ENCODE measurements at places on chromosomes 11 and 22. TPM values are rescaled to one million over a fixed set of nuclear protein-coding genes. Genes with fewer than 3 reads are reported as not detected.

Gene C22orf23
- 0.10 TPM for total RNA-seq

Gene OR52H1
- 0.65 TPM for total RNA-seq

Gene PKNOX2
- total RNA-seq: 0.10 TPM

Gene TEX54
- total RNA-seq: 0.98 TPM

Gene SERPING1
- total RNA-seq: not detected

Gene STT3A
- total RNA-seq: 279 TPM

Gene ACTN3
- 0.19 TPM for total RNA-seq

Gene EHF
- total RNA-seq: not detected

Gene RTN4R
- 0.65 TPM for total RNA-seq

Gene FGF4
- total RNA-seq: not detected

Gene PNPLA5
- not detected for total RNA-seq

Gene CCDC116
- 0.38 TPM for total RNA-seq

Gene DEUP1
- not detected for total RNA-seq

Gene GVQW3
- 1.9 TPM for total RNA-seq

Gene TESMIN
- 7.5 TPM for total RNA-seq

Gene RBMXL2
- not detected for total RNA-seq

Gene MB
- total RNA-seq: not detected

Gene MMP27
- total RNA-seq: not detected

Gene RPS6KA4
- 44.4 TPM for total RNA-seq

Gene TRIM51
- not detected for total RNA-seq

Gene GAL
- total RNA-seq: 2.9 TPM

Gene OR51G2
- total RNA-seq: not detected

Gene MS4A4A
- not detected for total RNA-seq

Gene KCNK4
- total RNA-seq: not detected

Gene ASPHD2
- 4.2 TPM for total RNA-seq

Gene OR10D3
- total RNA-seq: not detected

Gene MAPK11
- 38.5 TPM for total RNA-seq

Gene TTC36
- total RNA-seq: 0.19 TPM

Gene CACNA1I
- total RNA-seq: not detected
